ENCODE measurements at places on chromosomes 5 and 9.

GRCh38 chr5:111200828-111201227 lies 23.4 kb upstream of the CAMK4 start:
- DNase-seq, result no peak

DNA sequence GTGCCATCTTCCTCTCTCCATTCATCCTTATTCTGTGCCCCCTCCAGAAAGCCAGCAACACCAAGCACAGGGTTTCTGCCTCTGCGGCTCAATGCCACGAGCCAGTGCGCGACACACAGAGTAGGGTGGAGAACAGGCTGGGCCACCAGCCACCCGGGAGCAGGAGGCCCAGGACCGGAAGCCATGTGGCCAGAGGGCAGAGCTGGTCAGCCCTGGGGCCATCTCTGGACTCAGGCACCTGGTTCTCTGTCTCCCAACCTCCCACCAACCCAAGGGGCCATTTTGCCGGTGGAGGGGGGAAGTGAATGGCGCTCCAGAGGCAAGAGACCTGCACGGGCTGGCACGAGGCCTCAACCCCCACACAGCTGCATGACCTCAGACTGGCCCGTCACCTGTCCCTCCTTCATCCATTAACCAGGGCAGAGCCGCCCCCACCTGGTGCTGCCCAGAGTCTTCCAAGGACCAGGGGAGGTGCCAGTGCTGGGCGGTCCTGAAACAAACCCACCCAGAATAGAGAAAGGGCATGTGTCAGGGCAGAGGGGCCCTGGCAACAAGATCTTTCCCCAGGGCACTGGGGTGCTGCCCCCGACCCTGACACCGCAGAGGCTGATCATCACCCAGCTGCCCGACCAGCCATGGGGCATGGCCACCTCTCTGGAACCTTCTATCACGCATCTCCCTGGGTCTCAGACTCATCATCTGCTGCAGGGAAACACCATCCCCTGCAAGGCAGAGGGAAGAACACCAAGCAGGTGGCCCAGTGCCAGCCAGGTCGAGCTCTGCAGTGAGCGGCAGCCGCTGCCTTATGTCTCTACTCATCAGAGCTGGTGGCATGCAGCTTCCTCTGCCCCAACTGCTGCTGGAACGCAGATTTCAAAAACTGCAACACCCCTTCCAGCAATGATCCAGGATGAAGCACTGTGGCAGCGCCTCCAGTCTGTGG lies 11.9 kb downstream of the VAV2 start:
- DNase-seq, result no peak

GRCh38 chr5:168668078-168668477 lies 88.9 kb upstream of the PANK3 start:
- DNase-seq, result no peak

DNA sequence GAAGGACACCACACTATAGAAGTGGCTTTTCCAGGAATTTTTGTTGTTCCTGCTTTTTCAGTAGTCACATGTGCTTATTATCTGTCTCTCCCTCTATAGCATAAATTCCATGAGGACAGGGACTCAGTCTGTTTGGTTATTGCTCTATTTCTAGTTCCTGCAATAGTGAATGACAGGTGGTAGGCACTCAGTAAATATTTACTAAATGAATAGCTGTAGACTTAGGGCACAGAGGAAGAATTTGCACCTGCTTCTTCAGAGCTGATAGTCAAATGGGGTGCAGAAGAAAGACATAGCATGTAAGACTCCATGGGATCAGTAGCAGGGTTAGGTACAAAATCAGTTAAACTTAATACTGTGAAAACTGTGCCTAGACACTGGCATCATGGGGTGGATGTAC lies 580.2 kb downstream of the CCDC171 start:
- no peak for DNase-seq

DNA sequence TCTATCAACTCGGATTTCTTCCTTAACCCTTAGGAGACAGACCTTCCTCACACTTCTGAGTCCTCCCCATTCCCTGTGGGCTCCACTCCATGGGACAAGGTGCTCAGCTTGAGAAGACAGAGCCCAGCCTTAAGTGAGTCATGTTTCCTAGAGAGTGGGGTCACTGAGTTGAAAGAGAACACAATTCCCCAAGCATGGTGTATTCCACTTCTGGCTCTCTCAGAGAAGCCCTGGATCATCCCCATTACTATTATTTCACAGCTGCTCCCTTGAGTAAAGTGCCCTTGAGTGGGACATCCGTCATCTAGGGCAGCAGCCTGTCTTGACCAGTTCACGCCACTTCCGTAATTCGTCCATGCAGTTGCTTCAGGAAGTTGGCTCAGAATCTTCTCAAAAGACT lies 604.8 kb downstream of the BNC2 start:
- DNase-seq, result no peak

Data from NAMALWA (cell line).